ENCODE measurements at places on chromosomes 7 and 10.

DNA sequence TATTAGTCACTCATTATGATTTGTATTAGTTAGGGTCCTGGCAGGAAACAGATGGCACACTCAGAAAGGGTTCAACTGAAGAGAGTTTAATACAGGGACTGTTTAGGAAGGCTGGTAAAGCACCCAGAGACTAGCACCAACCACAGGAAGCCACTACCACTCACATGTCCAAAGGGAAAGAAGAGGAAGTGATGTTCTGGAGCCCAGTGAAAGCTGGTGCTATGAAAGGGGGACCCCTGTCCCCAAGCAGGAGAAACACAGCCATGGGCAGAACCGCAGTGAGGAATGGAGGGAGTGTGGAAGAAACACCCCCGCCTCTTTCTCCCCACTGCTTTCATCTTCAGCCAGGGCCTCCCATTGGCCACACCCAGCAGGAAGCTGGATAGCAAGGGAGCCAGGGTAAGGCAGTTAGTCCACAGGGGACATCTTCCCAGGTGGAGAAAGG lies 3.2 kb upstream of the VSIR start:
- DNase-seq = no peak

GRCh38 chr10:3538656-3539531 lies 246.1 kb downstream of the KLF6 start:
- DNase-seq = peak; percentile 28

- DNase-seq = no peak
Measured at GRCh38 chr7:118104812-118105441, 79.0 kb upstream of the LSM8 start.

DNA sequence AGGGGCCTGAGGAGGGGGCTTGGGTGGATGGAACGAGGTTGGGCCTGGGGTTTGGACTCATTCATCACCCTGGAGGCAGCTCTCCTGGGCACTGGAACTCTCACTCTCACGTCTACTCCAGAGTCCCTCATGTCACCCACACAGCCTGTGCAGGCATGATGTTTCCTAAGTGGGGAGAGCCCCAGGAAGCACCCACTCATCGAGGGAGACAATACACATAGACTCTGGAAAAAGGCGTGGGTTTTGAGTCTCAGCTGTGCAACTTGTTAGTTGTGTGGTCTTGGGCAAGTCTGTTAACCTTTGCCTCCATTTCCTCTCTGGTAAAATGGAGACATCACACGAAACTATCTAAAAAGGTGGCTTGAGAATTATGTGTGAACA lies 25.9 kb upstream of the RBM20 start:
- no peak for DNase-seq

DNA sequence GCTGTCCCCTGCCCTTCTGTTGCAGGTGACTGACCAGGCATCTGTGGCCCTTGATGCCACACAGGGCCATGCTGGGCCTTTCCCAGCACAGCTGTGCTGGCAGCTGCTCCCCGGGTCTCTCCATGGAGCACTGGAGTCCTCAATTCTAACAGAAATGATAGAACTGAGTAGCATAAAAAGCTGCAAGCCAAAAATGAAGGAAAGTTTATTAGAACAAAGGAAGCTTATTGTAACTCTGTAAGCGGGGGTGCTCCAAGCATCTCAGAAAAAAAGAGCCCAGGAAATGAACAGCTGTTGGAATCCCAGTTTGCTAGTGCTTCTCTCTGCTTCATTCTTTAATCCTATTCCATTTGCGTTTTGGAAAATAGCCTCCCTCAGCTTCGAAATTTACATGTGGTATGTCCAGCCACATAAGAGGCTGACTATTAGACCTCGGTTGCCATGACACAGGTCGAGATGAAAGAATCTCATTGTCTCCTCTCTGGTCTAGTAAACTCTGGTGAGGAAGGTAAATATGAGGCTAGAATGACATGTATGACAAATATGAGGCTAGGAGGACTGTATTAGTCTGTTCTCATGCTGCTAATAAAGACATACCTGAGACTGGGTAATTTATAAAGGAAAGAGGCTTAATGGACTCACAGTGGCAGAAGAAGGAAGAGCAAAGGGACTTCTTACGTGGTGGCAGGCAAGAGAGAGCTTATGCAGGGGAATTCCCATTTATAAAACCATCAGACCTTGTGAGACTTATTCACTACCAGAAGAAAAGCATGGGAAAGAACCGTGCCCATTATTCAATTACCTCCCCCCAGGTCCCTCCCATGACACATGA lies 23.7 kb downstream of the EPDR1 start:
- no peak for DNase-seq

- no peak for DNase-seq
Measured at GRCh38 chr10:119320981-119321380, 113.6 kb downstream of the GRK5 start.

DNA sequence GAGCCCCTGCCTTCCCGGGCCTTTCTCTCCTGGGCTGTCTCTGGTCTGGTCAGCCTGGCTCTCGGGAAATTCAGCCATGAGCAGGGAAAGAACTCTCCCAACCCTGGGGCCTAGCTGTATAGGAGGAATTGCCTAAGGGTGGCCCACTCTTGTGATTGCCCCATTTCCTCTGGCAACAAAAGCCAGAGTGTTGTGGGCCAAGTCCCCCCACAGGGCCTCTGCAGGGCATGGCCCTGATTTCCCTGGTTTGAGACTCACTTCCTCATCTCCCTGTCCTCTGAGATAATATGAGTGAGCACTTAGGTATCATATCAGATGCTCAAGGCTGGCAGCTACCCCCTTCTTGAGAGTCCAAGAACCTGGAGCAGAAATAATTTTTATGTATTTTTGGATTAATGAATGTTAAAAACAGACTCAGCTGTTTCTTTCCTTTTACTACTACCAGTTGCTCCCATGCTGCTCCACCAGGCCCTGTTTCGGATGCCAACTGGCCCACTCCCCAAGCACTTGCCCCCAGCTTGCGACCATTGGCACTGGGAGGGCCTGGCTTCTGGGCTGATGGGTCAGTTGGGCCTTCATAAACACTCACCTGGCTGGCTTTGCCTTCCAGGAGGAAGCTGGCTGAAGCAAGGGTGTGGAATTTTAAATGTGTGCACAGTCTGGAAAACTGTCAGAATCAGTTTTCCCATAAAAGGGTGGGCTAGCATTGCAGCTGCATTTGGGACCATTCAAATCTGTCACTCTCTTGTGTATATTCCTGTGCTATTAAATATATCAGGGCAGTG lies 11.4 kb downstream of the IRF5 start:
- DNase-seq = no peak

- no peak for DNase-seq
Measured at GRCh38 chr7:14521183-14521582, 381.4 kb downstream of the DGKB start.

GRCh38 chr10:71719464-71720201 lies at the start of gene C10orf105:
Gene C10orf105 (minus strand): TSS chr10:71719778. CDS start chr10:71716337, 3,441 bp downstream.
- DNase-seq = no peak

DNA sequence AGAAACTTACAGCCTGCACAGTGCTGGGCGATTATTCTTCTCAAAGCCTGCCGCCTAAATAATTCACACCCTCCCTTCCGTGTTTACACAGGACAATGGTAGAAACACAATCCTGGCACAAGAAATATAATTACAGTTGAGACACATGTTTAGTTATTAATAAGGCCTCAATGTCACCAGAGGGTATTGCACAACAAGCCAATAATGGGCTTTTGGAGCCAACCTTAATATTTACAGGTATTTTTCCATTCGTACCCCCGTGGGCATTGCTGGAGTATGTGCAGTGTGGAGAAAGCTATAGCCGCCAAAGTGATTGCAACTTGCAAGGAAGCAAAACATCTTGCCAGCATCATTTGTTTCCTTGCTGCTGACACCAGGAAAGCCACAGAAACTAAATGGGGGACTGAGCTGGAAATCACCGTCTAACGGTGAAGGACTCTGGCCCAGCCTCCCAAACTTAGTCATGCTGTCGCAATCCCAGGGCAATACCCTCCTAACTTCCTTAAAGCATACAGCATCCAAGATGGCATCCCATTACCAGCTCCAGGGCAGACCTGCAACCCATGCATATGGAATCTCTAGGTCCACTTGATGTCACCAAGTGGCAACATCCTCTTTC lies 8.6 kb downstream of the CALN1 start:
- DNase-seq = no peak

- DNase-seq = no peak
Measured at GRCh38 chr10:4266416-4267085, 481.5 kb upstream of the KLF6 start.

- DNase-seq = no peak
Measured at GRCh38 chr10:131131726-131132591, 179.6 kb downstream of the TCERG1L start.

DNA sequence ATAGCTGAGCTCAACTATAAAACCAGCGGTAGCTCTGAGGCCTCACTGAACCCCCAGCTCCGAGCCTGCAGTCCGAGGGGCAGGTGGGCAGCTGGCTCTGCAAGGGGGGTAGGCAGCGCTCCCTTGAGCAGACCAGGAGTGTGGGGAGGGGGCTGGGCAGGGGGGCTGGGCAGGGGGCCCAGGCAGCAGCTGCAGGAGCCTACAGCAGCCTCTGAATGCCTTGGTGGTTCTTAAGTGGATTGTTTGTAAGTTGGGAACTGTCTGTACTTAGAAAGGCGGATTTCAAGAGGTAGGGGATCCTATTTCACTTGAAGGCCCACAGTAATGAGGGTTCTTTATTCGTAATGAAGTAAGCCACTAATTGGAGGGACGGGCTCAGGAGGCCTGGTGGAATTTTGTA lies 72.3 kb downstream of the ICA1 start:
- peak; percentile 54 for DNase-seq

DNA sequence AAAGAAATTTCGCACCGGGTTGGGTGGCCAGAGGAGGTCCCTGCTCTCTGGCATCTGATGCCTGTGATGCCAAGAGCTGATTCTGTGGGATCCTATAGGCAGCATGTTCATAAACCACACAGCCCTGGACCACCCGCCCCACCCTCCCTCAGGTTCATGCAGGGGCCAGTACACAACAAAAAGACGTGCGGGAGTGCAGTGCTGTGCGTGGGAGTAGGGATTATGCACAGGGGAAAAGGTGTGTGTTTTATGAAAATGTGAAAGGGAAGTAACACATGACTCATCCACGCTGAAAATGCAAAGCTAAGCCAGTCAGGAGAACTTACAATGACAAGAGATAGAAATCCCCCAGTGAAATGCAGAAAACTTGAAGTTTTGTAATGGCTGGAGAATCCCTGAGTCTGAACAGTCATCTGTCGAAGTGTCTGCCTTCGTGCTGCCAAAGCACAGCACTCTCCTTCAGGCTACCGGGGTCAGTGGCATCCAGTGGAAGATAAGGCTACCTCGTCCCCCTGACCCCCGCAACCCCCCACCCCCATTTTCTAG lies 1.1 kb downstream of the KIAA1217 start:
- no peak for DNase-seq

DNA sequence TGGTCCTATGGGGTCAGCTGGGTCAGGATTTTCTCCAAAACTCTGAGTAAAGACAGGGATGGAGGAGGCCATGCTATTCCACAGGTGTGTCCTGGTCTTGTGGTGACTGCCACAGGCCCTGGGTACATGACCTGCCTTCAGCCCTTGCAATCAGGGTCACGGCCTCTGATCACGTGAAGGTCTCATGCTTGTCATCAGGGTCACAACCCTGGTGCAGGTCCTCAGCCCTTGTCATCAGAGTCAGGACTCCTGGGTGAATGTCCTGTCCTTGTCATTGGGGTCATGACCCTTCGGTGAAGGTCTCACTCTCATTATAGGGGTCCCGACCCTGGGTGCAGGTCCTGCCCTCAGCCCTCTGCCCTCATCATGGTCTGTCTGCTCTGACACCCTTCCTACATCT lies 21.9 kb upstream of the TBRG4 start:
- no peak for DNase-seq

GRCh38 chr10:103979530-103979929 lies 12.6 kb downstream of the SLK start:
- no peak for DNase-seq

DNA sequence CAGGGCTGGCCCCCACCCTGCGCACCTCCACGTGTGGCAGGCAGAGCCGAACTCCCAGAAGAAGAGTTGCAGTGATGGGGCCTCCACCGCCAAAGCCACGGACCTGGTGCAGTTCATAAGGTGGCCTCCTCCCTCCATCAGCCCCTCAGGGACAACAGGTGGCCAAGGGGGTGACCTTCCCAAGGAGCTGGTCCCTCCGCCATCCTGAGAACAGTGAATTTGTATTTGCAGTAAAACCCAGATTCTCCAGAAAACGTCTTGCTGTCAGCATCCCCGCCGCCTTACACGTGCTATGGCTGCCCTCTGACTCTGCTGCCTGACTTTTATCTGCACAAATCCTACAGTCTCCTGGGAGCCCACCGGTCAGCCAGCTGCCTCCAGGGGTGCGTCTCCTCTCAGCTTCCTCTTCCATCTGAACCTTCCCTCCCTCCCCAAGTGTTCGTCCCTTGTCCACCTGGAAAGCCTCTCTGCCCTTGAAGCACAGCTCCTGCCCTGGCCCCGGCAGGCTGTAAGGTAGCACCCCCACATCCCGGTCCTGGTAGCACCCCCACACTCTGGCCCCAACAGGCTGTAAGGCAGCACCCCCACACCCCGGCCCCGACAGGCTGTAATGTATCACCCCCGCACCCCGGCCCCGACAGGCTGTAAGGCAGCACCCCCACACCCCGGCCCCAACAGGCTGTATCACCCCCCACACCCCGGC lies 311.8 kb downstream of the PTPRN2 start:
- DNase-seq = no peak

DNA sequence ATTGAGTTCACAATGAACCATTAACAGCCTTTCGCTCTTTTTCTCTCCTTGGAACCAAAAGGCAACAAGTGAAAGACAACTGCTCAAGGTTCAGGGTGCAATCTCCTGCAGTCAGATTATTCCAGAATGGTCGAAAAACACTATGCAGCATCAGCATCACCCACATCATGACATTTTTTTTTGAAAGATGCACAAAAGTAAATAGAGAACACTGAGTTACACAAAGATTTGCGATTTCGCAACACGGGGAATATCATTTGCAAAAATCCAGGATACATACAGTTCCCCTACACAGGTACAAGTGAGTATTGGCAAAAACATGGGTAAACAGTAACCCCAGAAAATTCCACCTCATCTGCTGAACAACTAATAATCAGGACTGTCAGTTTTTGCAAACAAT lies 611.5 kb downstream of the KCNMA1 start:
- no peak for DNase-seq

DNA sequence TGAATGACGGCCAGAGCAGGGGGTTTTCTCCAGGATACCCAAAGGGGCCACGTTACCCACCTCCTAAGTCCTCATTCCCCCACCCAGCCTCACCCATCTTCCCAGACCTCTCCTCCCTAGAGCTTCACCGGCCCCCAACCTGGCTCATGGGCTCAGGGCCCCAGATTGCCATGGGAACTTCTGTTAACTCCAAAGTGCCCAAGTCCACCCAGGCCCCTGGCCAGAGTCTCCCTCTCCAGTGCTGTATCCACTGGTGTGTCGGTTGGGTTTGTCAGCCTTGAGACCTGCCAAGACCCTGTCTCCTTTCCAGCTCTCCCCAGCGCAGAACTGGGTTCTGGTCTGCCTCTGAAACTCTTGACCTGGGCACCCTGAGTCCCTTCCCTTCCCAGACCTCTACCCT lies 37.1 kb upstream of the ZMIZ2 start:
- no peak for DNase-seq

Data from NT2/D1 (cell line).